ENCODE measurements at places on chromosomes 2 and 18. TPM values are rescaled to one million over a fixed set of nuclear protein-coding genes. Genes with fewer than 3 reads are reported as not detected.

DNA sequence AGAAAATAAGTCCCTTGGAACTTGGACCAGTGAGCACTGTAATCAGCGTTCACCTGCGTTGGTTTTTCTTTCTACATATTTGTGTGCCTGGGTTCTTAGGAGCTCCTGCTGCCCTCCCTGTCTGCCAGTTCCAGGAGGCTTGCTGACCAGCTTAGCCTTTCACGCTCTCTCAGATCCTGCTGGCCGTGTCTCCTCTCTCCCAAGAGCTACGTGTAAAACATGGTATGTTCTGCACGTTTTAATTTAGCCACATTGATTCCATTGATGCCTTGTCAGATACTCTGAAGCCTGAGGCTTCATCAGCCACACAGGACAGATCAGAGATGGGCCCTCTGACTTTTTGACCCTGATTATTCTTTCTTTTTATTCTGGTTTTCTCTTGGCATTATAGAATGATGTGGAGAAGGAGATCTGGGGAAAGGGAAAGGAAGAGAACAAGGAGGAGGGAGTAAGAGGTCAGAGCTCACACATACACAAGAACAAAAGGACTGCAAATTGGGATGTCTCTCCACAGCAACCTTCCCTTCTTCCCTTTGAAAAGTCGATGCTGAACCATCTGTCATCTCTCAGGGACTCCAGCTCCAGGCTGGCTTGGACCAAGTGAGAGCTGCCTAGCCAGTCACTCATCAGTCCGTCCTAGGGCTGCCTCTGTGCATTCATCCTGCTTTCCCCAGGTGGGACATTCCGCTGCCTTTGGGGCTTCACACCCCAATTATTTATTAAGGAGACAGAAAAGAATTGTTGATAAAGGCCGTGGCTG, 152.8 kb downstream of the PIK3C3 start:
- no peak for DNase-seq
- no peaks in the 10 kb centered on the region for H3K36me3 ChIP-seq
- H3K27ac ChIP-seq = no peak overlapping the region
- no peak overlapping the region for H3K4me3 ChIP-seq

GRCh38 chr2:23803965-23804542, 122.9 kb downstream of the ATAD2B start:
- no peaks in the 10 kb centered on the region for H3K27me3 ChIP-seq
- no peak overlapping the region for H3K4me3 ChIP-seq
- H3K36me3 ChIP-seq = no peaks in the 10 kb centered on the region

- H3K36me3 ChIP-seq = no peaks in the 10 kb centered on the region
- peaks cover 8% of the 10 kb centered on the region for H3K27me3 ChIP-seq
- no peak overlapping the region for H3K4me3 ChIP-seq
- no peak overlapping the region for H3K27ac ChIP-seq
Observed at GRCh38 chr18:21167641-21168377, 56.2 kb upstream of the ROCK1 start.

- no peak overlapping the region for H3K27ac ChIP-seq
- no peaks in the 10 kb centered on the region for H3K27me3 ChIP-seq
- no peak overlapping the region for H3K4me3 ChIP-seq
Observed at GRCh38 chr2:223591596-223591995, 10.6 kb downstream of the SCG2 start.

DNA sequence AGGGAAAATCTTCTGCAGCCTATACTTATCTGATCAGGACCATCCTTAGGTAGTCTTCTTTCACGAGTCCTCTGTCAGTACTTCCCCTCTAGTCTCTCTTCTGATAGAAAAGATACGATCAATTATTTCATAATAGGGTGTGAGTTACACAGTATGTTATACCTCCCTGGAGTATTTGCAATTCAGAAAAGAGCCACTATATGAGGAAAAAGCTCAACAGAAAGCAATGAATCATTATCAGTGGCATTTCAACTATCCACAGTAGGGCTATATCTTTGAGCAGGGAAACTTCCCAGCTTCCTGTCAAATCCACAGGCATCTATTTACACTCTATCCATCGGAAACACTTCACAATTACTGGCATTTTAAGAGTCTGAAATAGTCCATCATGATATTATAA, 105.3 kb upstream of the ACVR2A start:
- no peaks in the 10 kb centered on the region for H3K36me3 ChIP-seq
- DNase-seq = no peak
- H3K27ac ChIP-seq = no peak overlapping the region
- H3K27me3 ChIP-seq = no peaks in the 10 kb centered on the region
- H3K4me3 ChIP-seq = no peak overlapping the region

DNA sequence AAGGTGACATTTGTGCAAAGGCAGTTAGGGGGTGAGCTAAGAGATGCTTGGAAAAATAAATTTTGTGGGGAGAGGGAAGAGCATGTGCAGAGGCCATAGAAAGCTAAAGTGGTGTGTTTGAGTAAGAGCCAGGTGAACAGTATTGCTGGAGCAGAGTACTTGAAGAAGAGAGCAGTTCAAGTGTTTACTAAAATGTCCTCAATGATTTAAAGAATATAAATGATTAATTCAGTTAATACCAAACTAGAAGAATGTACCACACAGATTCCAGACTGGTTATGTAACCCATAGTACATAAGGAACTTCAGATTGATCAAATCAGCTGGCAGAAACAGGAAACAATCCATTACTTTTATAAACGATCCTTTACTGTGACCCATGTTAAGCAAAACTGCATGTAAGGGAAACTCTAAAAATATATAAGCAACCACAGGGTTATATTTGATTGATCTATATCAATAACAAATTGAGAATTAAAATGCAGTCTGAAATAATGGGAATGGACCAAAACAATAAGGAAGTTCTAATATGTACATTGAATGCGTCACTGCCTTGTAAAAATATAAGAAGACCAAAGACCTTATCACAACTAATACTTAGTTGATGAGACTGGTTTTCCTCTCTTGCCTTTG, 76.9 kb downstream of the LDAH start:
- no peak for DNase-seq
- H3K4me1 ChIP-seq = no peaks in the 10 kb centered on the region

- H3K36me3 ChIP-seq = peaks cover 36% of the 10 kb centered on the region
- H3K4me1 ChIP-seq = no peaks in the 10 kb centered on the region
- no peak overlapping the region for H3K27ac ChIP-seq
- no peak for DNase-seq
Observed at GRCh38 chr2:223971-224760, 39.7 kb downstream of the SH3YL1 start.

GRCh38 chr2:239385096-239386000, 15.5 kb downstream of the HDAC4 start:
- H3K27ac ChIP-seq = no peak overlapping the region
- DNase-seq = no peak
- H3K36me3 ChIP-seq = peaks cover 8% of the 10 kb centered on the region
- no peaks in the 10 kb centered on the region for H3K27me3 ChIP-seq
- peaks cover 18% of the 10 kb centered on the region for H3K4me1 ChIP-seq

The ALLC gene
- total RNA-seq = not detected

The SF3B1 gene
- 490 TPM for total RNA-seq

The SLC19A3 gene
- total RNA-seq = not detected

The VWA3B gene
- not detected for total RNA-seq

Data from T-cell (primary cell).